Iris pigment epithelial cell (primary cell): ENCODE measurements at places on chromosomes 1 and 21.

DNA sequence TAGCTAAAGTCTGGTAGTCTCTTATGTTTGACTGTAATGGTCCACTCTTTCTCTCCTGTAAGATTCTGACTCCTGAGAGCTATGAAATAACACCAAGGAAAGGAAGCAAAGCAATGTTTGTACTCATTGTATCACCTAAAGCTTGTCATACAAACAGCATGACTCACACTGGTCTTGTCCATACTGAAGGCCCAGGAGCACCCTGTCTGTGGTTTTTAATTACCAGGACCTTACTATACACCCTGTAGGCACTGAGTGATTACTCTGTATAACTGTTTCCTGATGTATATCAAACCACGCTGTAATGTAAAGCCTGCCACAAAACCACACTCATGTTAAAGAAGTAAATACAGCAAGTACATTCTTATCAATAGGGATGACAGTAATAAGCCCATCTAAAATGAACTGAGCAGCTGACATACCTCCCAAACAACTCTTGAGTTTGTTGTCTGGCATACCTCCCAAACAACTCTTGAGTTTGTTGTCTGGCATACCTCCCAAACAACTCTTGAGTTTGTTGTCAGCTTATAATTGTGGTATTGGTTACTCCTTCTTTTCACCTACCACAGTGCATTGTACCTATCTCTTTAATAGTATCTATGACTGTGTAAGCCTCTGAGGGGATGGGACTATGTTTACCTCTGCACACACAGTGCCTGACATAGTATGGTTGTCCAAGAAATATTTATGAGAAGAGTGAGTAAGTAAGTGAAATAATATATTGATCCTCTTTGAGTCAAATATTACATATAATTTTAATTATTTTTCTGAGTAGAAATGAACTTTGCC lies 11.6 kb upstream of the TNFSF18 start:
- DNase-seq: peak; percentile 90

DNA sequence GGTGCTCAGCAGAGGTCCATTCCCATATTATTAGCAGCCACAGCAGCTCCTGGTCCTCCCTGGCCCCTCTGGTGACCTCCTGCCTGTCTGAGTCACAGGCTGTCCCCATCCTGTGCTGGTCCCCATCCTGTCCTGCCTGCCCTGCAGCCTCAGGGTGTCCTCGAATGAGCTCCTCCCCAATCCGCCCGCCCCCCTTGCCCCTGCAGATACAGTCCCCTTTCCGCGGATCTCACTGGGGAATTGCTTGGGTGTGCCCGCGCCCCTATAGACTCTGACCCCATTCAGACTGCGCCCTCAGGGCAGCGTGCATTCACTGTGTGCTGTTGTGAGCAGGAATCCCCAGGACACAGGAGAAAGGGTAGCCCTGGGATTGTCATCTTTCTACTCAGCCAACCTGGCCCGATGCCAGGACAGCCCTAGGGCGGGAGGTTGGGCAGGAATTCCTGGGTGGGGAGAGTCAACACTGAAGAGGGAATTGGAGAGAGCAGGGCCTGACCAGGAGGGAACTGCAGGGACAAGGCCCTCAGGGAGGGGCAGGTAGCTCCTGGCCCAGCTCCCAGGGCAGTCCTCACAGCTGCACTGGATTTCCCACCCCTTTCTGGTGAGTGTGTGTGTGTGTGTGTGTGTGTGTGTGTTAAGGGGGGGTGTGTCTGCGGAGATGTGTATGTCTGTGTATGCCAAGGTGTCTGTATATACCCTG lies 1.1 kb upstream of the GUCA2A start:
- peak; percentile 29 for DNase-seq

- no peak for DNase-seq
Observed at GRCh38 chr1:93574991-93575390, 106.6 kb downstream of the BCAR3 start.

DNA sequence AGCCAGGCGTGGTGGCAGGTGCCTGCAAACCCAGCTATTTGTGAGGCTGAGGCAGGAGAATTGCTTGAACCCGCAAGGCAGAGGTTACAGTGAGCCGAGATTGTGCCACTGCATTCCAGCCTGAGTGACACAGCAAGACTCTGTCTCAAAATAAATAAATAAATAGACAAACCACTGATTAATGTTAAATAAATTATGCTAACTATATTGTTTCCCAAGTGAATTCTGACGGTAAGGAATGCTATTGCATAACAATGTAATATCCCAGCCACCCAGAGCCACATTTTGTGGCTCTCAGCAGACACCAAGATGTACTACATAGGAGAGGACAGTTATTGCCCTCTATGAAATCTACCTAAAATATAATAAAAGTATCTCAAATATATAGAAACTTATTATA lies 55.4 kb downstream of the LPGAT1 start:
- no peak for DNase-seq

- peak; percentile 94 for DNase-seq
Observed at GRCh38 chr1:42657981-42658876, at the start of gene PPIH. Gene PPIH, plus strand, starts transcription at chr1:42658423. Its CDS starts 24 bp downstream, at chr1:42658447.

DNA sequence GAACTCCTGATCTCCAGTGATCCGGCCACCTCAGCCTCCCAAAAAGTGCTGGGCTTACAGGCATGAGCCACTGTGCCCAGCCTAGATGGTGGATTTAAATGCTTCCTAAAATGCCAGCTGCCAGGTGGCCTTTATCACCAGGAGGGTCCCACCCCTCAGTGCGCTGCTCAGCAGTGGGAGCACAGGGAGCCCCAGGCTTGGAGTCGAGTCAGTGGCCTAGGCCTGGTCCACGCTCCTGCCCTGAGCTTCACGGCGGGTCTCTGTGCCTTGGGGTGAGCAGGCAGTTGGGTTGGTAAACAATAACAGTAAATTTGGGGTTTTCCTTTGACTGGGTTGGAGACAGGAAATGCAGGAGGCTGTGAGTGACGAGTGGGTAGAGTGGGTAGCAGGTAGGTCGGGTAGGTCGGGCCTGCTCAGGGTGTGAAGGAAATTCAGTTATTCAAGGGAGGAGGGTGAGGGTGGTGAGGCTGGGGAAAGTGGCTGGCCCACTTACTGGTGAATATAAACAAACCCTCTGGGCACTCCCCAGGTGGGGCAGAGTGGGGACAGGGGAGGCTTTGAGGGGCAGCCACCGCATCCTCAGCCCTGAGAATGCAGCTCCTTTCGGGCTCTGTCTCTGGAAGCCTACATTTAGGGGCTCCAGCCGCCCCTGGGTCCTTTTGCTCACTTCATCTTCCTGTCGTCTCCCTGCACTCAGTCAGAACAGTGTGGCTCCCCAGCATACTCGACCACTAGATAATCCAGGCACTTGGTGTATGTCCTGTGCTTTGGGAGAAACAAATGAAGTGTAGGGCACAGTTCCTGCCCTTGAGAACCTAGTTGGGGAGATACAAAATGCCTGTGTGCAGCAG lies 33.5 kb upstream of the IL19 start:
- DNase-seq: no peak

DNA sequence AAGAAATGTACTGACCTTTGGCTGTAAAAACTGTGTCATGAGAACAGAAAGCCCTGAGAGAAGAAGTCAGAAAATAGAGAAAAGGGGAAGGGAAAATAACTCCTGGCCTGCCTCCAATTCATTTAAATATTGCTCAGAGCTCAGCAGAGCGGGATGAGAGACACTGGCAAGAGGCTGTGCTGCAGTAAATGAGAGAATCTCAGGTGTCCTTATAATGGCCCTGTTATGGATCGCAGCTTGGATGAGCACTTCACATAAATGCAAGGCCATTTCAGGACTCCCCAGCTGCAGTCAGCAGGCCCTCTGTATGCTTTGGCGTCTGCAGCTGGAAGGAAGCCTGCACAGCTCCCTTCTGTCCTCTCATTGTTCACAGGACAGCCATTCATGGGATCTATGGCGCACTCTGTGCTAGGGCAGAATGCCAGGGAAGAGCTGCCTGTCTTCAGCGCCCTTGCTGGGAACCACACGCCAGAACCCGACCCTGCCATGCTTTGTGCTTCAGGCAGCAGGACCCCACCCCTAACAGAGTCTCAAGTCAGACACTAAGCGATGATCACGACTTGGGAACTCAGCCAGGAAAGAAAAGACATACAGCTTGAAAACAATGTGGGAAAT lies 20.7 kb upstream of the ABCB10 start:
- peak; percentile 46 for DNase-seq

- DNase-seq: no peak
Observed at GRCh38 chr21:20207335-20207734, 790.9 kb upstream of the NCAM2 start.

DNA sequence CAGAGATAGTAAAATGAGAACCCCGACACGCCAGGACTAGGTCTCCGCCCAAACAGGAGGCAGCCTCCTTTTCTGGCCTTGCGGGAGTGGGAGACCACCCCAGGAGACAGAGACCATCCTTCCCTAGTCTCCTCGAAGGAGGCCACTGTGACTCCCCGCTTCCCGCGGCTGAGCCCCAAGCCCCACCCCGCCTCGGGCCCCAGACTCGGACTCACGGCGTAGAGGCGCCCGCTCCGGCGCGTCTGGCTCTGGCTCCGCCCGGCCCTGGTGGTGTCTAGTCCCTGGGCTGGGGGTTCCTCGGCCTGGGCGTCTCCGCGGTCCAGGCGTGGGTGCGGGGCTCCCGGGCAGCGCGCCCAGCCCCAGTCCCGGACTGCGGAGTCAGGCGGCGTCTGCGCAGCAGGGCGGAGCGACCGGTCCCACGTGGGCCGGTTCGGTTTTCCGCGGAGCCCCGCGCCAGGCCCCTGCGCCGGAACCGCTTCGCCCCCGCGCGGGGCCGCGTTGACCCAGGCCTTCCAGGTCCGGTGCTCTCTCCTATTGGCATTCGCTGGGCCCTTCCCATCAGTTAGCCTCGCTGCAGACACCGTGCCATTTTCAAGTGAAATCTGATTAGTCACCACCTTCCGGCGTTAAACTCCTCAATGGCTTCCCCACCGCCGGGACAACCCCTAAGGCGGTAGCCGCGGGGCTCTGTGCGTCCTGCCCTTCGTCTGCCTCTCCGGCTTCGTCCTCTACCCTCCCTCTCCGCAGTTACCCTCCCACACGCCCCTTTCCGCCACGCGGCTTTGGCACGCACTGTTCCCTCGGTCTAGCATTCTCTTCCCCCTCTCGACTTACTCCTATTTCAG lies at the start of gene C1orf216:
Gene C1orf216 (minus strand): TSS at position 393 of the 845 bp plus-strand sequence. CDS start 2,563 bp downstream, outside the sequence.
- peak; percentile 87 for DNase-seq

DNA sequence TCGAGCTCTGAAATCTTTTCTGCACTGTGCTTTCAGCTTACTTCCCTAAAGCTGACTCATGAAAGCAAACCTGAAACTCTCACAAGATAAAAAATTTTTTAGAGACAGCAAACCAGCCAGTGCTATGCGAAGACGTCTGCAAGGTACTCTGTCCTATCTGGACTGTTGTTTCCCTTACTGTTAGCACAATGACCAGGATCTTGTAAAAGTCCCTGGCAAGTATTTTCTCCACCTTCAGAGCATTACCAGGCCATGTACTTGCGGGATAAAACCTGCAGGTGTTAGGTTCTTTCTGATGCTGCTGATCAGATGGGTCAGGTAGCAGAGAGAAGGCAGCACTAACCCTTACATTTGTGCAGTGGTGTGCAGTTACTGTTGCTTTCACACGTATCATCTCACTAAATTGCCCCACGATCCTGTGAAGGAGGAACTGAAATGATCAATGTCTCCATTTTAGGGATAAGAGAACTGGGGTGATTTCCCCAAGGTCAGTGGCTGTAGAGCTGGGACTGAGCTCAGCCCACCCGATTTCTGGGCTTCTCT lies 56.6 kb downstream of the PLXNA2 start:
- no peak for DNase-seq

- DNase-seq: peak; percentile 75
Observed at GRCh38 chr1:229203030-229203751, 67.7 kb upstream of the RAB4A start.

DNA sequence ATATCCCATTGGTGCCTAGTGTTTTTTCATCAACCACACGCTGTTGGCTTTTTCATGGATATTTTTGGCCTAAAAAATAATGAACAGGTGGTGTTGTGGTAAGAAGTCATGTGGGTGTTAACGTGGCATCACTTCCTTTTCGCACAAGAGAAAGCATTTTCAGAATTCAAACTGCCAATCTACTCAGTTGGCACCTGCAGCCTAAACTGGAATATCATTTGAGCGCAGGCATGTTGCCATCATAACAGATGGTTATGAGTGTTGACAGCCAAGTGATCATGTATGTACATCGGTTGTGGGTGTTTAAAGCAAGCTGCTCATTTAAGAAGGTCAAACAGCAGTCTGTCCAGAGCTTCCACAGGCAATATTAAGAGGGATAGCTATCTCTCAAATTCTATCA lies 1963.0 kb downstream of the NCAM2 start:
- no peak for DNase-seq

DNA sequence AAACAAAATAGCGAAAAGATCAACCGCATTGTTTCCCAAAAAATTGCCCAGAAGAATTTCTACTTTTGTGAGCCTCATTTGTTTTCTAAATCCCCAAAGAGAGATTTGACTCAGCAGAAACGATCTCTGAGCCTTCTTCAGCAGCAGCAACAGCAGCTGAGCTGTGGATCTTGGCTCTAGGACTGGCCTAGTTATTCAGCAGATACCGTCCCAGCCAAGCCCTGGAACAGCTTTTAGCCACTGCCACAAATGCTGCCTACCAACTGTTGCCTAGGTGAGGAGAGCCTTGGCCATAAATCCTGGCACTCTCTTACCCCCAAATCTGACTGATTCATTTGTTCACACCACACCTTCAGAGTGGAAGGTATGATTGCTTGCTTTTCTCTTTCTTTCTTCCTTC lies 320.1 kb downstream of the TGFB2 start:
- peak; percentile 91 for DNase-seq

DNA sequence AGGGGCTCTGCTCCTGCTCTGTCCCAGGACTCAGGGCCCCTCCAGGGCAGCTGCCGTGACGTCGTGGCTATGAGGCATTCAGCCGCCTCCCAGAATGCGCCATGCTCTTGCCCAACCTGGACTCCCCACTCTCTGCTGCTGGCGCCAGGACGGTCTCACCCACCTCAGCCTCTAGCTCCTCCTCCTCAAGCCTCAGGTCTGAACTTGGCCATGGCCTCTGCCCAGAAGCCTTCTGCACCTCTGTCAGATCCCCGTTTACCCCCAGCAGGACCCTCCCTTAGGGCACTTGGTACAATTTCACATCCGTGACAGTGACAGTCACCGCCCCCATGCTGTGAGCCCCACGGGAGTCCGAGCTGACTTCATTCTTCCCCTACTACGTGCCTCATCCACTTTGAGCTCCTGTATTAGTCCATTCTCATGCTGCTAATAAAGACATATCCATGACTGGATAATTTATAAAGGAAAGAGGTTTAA lies 4.9 kb downstream of the CSTB start:
- no peak for DNase-seq

GRCh38 chr1:61241411-61241838 lies 159.1 kb downstream of the NFIA start:
- DNase-seq: no peak

DNA sequence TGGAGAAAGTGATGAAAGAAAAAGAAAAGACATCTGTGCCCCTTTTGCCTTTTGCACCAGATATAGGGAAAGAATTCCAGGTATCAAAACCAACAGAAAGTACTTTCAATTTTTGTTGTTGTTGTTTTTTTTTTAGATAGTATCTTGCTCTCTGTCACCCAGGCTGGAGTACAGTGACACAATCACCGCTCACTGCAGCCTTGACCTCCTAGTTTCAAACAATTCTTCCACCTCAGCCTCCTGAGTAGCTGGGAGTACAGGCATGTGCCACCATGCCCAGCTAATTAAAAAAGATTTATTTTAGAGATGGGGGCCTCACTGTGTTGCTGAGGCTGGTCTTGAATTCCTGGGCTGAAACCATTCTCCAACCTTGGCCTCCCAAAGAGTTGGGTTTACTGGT lies 31.3 kb upstream of the IVNS1ABP start:
- no peak for DNase-seq
